ENCODE measurements at places on chromosomes 3 and 15.

GRCh38 chr3:69091389-69092029 is 6.8 kb downstream of the ARL6IP5 start:
- DNase-seq, result no peak

DNA sequence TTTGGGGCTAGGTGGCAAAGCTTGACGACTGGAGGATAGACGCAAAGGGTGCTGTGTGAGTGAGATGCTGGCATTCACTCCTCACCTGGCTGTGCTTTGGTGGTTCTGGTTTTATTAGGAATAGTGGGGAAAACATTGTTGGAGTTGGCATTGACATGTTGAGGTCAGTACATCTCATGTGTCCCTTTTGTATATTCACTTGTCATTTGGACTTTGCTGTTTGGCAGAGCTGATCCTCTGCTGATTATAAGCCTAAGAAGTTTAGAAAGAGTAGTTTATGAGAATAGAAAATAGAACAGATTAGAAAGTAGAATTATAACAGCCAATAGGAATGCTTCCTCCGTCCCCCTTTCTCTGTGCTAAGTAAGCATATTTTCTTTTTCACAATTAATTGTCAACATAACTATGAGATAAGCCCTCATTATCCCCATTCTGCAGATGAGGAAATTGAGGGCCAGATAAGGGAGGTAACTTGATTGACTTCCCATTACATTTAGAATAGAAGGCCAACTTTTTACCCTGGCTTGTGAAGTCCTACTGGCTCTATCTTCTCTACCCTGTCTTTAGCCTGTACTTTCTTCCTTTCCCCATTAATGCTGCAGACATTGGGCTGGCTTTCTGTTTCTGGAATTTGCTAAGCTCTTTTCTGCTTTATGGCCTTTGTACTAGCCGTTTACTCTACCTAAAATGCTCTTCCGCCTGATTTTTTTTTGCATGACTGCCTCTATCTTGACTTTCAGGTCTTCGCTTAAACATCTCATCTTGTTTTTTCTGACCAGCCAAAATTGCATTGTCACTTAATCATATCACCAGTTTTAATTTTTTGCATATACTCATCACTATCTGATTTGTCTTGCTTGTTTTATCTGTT is 12.8 kb downstream of the ITPR1 start:
- DNase-seq, result peak; percentile 24

DNA sequence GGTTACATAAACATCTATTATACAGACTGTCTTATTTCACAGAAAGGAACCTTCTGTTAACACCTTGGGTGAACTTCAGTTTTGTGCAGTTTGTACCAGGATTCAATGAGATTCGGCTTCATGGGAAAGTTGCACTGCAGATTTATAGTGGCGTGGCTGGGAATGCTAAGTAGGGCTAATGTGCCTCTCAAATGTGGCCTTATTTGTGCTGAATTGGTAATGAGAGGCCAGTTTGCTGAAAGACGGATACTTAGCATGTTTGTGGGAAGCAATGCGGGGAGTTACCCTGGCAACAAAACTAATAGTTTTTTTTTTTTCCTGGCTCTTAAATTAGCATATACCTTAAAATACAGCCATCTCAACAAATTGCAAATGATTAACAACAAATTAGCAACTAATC is 28.6 kb upstream of the CEMIP start:
- no peak for DNase-seq

DNA sequence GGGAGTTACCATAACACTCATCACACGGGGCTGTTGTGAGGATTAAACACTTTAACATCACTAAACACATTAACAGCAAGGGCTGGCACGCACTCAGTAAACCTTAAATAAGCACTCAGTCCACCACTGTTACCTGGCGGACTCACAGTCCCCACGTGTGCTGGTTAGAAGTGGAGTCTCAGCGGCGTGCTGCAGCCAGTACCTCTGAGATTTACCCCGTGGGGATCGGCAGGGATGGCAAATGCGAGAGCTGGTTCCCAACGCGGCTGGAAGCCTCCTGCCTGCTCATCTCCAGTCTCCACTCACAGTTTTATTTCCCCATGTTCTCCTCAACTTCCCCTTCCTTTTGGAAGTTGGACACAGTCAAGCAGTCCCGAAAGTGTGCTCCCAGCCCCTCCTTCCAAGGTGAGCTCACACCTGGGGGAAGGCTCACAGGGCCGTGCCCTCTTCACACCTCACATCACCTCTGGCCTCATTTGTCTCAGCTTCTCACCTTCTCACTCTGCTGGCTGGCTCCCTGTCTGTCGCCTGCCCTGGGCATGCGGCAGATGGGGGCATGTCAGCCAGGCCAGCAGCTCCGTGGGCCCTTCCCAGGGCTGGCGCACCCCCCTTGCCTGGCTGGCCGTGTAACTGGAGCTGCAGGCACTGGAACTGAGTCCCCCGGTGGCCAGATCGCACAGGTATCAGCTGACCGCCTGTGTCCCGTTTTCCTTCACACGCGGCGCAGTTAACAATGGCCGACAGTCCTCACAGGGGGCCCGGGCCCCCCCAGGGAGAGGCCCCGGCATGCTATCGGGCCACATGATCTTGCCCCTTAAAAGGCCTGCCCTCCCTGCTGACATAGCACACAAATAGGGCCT is 87.1 kb downstream of the WNT7A start:
- no peak for DNase-seq

DNA sequence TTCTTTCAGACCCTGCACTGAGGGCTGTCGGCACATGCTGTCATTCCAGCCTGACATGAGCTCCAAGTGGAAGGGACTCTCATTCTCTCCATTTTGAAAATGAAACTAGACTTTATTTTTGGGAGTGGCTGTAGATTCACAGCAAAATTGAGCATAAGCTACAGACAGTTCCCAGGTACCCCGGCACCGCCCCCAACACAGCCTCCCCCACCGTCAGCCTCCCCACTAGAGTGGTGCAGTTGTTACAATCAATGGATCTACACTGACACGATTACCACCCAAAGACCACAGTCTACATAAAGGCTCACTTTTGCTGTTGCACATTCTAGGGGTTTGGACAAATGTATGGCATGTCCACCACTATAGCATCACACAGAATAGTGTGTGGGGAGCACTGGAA is 29.5 kb upstream of the FGD5 start:
- no peak for DNase-seq

DNA sequence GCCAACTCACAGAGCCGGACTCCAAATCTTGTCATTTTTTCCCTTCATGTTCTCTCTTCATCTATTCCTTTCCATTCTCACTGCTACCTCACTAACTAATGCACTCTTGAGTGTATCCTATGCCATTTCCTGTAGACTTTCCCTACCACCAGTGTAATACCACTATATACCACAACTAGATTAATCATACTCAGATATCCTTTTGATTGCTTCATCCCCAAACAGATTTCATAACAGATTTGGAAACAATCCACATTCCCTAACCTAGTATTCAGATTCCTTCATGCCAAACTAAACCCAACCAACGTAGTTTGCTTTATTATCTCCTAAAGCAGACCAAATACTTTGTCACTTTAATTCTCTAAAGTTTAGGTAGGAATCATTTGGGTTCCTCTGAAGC is 2.6 kb upstream of the PLOD2 start:
- DNase-seq, result no peak

DNA sequence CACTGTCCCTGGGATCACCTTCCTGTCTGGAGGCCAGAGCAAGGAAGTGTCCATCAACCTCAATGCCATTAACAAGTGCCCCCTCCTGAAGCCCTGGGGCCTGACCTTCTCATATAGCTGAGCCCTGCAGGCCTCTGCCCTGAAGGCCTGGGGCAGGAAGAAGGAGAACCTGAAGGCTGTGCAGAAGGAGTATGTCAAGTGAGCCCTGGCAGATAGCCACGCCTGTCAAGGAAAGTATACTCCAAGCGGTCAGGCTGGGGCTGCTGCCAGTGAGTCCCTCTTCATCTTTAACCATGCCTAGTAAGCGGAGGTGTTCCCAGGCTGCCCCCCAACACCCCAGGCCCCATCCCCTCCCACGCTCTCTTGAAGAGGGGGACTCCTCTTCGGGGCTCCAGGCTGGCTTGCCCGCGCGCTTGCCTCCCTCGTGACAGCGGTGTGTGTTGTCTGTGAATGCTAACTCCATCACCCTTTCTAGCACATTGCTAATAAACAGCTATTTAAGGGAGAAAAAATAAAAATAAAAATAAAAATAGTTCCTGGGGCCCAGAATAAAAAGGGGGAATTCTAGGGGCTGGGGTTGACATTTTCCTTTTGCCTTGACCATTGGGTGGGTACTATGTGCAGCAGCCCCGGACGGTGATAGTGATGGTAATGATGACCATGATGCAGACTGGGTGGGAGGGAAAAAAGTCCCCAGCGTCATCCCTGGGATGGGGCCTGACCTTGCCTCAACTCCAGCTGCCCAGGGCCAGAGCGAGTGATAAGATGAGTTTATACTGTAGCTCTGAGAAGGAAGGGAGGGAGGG is 3.3 kb upstream of the ALAS1 start:
- no peak for DNase-seq

GRCh38 chr3:140602781-140603180 is 75.1 kb upstream of the TRIM42 start:
- DNase-seq, result no peak

- no peak for DNase-seq
Observed at GRCh38 chr3:178223876-178224275, 312.4 kb upstream of the KCNMB2 start.

DNA sequence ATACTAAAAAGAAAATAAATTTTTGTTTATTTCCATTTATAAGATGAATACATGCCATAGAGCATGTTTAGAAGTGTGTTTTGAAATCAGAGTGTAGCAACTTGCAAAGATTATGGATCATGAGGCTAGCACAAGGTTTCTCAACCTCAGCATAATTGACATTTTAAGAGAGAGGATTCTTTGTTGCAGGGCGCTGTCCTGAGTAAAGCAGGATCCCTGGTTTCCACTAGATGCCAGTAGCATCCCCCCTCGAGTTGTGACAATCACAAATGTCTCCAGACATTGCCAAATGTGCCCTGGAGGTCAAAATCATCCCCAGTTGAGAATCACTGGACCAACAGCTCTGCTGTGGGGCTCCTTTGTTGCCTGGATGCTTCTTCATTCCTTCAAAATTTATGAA is 128.5 kb upstream of the RBMS3 start:
- no peak for DNase-seq

- no peak for DNase-seq
Observed at GRCh38 chr3:167808910-167809309, 73.4 kb downstream of the SERPINI1 start.

DNA sequence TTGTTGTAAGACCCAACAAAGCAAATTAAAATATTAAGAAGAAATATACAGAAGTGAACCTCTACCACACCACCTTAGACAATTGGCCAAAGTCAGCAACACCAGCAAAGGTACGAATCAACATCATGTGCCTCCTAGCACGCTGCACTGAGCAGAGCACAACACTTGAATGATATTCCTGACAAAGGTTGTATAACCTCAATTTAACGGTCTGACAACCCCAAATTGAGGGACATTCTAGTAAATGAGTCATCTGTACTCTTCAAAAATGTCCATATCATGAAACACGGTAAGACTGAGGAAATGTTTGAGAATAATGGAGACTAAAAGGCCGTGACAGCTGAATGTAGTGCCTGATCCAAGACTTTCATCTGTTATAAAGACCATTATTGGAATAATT is 41.3 kb upstream of the TNFSF10 start:
- no peak for DNase-seq

- no peak for DNase-seq
Observed at GRCh38 chr3:48469046-48469915, 22.7 kb downstream of the ATRIP start.

GRCh38 chr15:39788800-39789565 is 6.3 kb upstream of the FSIP1 start:
- DNase-seq, result no peak

DNA sequence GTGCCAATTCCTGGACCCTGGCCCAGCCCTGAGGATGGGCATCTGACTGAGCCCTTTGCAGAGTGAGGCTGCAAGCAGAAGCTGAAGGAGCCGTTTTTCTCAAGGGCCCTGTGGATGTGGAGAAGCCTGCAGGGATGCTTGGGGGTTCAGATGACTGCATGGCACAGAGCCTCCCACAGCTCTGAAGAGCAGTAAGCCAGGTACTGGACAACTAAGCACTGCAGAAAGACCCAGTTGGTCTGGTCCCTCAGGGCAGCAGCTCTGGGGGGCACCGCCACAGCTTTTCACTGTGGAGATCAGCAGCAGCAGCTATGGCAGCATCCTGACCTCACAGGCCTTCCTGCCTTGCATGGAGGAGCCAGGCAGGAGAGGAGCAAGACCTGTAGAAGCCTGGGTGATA is 67.6 kb downstream of the CRYGS start:
- no peak for DNase-seq

DNA sequence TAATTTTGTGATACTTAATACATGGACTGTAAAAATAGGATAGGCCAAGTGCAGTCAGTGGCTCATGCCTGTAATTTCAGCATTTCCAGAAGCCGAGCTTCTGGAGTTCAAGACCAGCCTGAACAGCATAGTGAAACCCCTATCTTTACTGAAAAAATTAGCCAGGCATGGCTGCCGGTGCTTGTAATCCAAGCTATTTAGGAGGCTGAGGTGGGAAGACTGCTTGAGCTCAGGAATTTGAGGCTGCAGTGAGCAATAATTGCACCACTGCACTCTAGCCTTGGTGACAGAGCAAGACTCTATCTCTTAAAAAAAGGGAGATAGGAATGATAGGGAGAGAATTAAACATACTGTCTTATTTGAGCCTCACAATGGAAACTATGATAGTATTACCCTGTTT is 51.0 kb downstream of the GMPS start:
- no peak for DNase-seq

- no peak for DNase-seq
Observed at GRCh38 chr3:125337506-125337905, 37.6 kb downstream of the ZNF148 start.

DNA sequence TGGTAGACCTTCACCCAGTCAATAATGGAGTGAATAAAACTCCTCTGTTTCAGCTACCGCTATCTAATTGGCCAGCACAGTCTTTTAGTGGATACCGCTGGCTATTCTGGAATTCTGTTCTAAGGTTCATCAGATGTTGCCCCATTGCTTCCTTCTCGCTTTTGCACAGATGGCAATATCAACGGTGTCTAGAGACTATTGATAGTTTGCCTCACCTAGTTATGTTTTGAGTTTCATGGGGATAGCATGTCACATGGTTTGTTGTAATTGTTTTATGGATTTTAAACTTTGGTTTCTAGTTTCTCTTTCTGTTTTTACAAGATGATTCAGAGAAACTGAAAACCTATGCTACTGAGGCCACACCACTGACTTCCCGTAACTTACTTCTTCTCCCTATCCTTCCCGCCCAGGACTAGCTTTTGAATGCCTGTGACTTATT is 2.0 kb downstream of the XRN1 start:
- DNase-seq, result peak; percentile 12

DNA sequence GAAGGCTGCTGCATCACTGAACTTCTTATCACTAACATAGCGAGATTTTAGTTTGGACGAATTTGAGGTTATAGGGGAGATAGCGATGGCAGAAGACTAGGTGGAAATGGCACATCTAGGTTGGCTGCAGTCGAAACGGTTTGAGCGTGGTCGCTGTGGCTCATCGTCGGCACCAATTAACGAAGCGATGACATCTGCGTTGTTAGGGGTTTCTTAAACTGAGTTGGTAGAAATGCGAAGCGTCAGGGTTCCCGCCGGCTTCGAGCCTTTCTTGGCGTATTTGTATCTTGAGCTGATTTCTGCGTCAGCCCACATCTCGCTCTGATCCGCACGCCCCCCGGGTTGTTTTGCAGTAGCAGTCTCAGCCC is 319 bp downstream of the LNP1 start:
- DNase-seq, result no peak

GRCh38 chr3:171346582-171347300 is 113.5 kb downstream of the TNIK start:
- no peak for DNase-seq
